ENCODE measurements at places on chromosomes 11 and 22. TPM values are rescaled to one million over a fixed set of nuclear protein-coding genes. Genes with fewer than 3 reads are reported as not detected.

The LRRC56 gene
- polyA plus RNA-seq, result 1.7 TPM

The MYOD1 gene
- polyA plus RNA-seq, result not detected

The XKR3 gene
- not detected for polyA plus RNA-seq

The POU2AF2 gene
- polyA plus RNA-seq, result 0.04 TPM

The FAM83F gene
- 12.9 TPM for polyA plus RNA-seq

The SHANK2 gene
- polyA plus RNA-seq, result 0.84 TPM

The SBF2 gene
- 8.5 TPM for polyA plus RNA-seq

The MCHR1 gene
- polyA plus RNA-seq, result 0.01 TPM

The INS gene
- polyA plus RNA-seq, result 3.3 TPM

The ACRV1 gene
- not detected for polyA plus RNA-seq

The PTDSS2 gene
- polyA plus RNA-seq, result 20.5 TPM

The ARHGAP20 gene
- 0.60 TPM for polyA plus RNA-seq

The KCTD17 gene
- polyA plus RNA-seq, result 7.4 TPM

The OMP gene
- polyA plus RNA-seq, result 0.33 TPM

The VSIG10L2 gene
- 0.86 TPM for polyA plus RNA-seq

The OR6T1 gene
- polyA plus RNA-seq, result not detected

The TRIM66 gene
- polyA plus RNA-seq, result 2.0 TPM

The TEX12 gene
- 0.11 TPM for polyA plus RNA-seq

The CBLIF gene
- polyA plus RNA-seq, result 0.24 TPM

The PPP1R14B gene
- 211 TPM for polyA plus RNA-seq

The RRAS2 gene
- 9.6 TPM for polyA plus RNA-seq

The ARFIP2 gene
- polyA plus RNA-seq, result 42.5 TPM

The SEC14L3 gene
- polyA plus RNA-seq, result not detected

The SLC35F2 gene
- polyA plus RNA-seq, result 9.3 TPM

The E2F8 gene
- polyA plus RNA-seq, result 3.1 TPM

The OR52I2 gene
- not detected for polyA plus RNA-seq

The LRRN4CL gene
- polyA plus RNA-seq, result 1.4 TPM

The OSBP2 gene
- 2.5 TPM for polyA plus RNA-seq

The PRODH gene
- 13.5 TPM for polyA plus RNA-seq

The PGA5 gene
- 0.11 TPM for polyA plus RNA-seq

The ADM gene
- polyA plus RNA-seq, result 33.9 TPM

The APLNR gene
- 0.14 TPM for polyA plus RNA-seq

The GATD1 gene
- 49.2 TPM for polyA plus RNA-seq

Data from esophagus (tissue), 2 donors.